Activated T-cell treated with anti-CD3 and anti-CD28 coated beads for 1 hour (primary cell): ENCODE measurements at places on chromosomes 11 and 22.

DNA sequence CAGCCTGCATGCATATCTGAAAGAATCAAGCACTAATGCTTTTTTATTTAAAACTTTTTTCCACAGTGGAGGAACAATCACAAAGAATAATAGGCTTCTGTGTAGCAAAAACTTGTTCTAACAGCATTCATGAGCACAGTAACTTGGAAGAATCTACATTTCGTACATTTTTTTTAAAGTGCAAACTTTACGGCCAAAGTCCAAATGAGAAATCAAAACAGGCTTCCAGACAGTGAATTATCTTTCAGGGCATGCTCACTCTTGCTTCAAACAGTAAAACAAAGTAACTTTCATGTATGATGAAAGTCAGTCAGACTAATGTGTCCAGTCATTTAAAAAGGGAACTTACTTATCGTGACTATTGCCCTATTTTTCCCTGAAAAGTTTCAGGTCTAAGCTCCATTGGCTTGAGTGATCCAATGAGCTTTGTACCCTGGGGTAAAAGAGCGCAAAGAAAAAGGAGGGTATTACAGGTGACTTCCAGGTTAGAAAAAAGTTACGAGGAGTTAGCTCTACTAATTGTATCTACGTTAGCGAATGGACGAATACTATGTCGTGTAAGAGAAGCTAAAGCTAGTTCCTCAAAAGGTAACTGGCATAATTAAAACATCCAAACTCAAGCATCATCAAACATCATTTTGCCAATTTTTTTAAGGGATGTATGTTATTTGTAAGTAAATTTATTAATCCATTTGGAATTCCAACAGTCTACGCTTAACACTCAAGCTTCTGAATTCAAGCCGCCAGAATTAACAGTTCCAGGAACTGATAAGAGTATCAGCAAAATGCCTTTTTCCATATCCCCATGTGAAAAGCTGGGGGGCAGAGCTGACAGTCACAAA lies 1.7 kb downstream of the PICALM start:
- DNase-seq, result no peak

- no peak for DNase-seq
Measured at GRCh38 chr22:22895776-22896445, 8.3 kb downstream of the IGLL5 start.

- no peak for DNase-seq
Measured at GRCh38 chr11:105042178-105042577, 3.0 kb downstream of the CARD16 start.

- DNase-seq, result no peak
Measured at GRCh38 chr11:119803139-119803538, 74.1 kb upstream of the NECTIN1 start.

DNA sequence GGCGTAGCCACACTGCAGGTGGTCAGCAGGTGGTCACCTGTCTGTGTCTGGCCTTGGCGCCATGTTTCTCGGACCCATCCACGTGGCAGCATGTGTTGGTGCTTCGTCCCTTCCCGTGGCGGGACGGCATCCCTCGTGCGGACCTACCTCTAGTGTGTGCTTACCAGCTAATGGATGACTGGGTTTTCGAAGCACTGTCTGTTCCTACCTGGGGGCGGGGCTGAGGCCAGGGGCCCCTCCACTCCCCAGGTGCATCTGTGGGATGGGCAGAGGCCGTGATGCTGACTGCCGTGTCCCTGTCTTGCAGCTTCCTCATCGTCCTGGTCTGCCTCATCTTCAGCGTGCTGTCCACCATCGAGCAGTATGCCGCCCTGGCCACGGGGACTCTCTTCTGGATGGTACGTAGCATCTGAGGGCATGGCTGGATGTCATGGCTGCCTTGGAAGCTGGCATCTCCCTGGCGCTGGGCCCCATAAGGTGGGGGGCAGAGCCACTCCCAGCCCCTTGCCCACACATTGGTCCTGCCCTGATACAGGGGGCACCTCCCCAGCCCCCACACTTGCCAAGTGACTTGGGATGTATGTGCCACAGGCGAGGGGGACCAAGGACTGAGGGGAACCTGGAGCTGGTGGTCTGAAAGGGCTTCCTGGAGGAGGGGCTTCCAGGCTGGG lies 82.9 kb downstream of the KCNQ1 start:
- no peak for DNase-seq

DNA sequence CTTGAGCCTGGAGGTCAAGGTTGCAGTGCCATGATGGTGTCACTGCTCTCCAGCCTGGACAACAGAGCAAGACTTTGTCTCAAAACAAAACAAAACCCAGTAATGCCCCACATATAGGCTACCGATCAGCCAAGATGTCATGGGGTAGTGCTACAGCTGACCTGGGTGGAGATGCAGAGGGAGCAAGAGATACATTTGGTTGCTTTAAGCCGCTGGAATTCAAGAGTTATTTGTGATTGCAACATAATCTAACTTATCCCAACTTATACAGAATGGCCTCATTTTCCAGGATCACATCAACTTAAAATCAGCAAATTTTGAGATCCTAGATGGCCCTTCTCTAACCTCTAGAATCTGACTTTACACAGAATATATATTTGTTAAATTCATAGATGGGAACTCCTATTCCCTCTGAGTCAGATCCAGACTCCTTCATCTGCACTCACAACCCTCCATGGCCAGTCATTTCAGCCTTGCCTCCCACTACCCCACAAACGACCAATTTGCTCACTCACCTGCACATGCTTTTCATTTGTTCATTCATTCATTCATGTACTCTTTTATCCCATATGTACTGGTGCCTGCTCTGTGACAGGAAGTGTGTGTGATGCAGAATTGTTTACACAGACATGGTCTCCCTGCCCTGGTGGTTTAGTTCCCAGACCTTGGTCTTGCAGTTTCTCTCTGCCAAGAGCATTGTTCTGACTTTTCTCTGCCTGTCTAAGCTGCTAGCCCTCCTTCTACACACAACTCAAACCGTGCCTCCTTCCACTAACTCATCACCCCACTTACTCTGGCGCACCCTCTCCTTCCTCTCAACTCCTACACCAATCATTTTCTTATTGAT lies 24.1 kb upstream of the APLNR start:
- DNase-seq, result no peak

- DNase-seq, result no peak
Measured at GRCh38 chr11:100612766-100613165, 74.3 kb upstream of the ARHGAP42 start.
